ENCODE measurements at places on chromosomes 6 and 20.

GRCh38 chr20:10433623-10434466 is at the start of gene MKKS:
Gene MKKS (minus strand): TSS chr20:10434222. CDS start chr20:10413514, 20,708 bp downstream.
- DNase-seq: peak; percentile 80

DNA sequence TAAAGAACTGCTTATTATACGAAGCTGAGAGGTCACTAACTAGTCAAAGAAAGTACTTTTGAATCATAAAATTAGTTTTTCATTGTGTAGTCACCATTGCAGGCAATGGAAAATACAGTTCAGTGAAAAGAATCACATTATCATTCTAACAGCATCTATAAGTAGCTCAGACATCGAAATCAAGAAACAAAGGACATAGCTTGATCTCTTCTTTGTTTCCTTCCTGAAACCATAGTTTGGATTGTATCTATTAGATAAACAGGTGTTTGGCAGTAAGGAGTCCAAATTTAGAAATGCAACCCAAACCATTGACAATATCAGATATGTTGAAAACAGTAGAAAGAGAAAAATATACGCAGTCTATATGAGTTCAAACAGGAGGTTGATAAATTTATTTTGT is 697.3 kb downstream of the TFAP2A start:
- DNase-seq: no peak

- peak; percentile 56 for DNase-seq
Measured at GRCh38 chr6:44221291-44221960, 2.0 kb upstream of the SLC29A1 start.

DNA sequence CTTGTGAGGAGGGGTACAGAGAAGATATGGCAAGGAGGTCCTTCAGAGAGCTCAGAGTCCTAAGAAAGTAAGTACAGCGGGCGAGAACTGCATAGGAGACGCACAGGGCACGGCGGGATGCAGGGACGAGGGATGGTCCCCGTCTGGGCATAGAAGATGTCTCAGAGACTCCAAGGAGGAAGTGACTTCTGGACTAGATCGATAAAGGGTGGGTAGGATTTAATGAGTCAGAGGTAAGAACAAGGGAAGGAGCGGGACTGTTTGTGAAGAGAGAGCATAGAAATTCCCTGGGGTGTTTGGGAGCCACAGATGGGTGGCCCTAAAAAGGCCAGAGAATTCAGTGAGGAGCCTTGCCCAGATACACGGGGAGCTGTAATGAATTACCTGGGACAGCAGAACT is 69.1 kb downstream of the FAM120B start:
- DNase-seq: no peak

DNA sequence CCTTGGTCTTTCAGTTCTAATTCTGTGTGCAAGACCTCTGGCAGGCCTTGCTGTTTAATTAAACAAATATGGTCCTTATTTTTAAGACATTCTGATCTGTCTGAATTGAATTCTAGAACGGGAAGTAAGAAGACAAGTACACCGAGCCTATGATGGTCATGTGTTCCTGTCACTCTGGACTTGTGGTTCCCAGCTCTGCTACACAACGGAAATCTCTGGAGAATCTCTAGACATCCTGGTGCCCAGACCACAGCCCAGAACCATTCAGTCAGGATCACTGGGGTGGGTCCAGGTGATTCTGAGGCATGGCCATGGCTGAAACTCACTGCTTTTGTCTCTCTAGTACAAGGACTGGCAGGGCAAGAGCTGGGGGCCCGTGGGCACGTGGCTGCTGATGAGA is 15.9 kb upstream of the KCNK16 start:
- DNase-seq: no peak

DNA sequence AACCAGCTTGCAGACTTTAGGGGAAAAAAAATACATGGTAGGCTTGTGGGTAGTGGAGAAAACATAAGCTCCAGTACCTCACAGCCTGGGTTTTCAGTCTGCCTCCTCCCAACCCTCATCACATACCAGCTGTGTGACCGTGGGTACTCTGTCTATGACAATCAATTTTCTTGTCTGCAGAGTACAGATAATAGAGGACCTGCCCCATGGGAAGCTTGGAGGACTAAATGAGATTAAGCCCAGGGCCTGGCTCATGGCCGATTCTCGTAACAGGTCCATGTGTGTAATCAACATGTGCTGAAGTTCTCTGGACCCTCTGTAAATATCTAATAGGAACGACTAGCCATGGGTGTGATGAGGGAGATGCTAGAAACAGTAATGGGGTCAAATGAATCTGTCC is 34.0 kb downstream of the NT5E start:
- DNase-seq: no peak

DNA sequence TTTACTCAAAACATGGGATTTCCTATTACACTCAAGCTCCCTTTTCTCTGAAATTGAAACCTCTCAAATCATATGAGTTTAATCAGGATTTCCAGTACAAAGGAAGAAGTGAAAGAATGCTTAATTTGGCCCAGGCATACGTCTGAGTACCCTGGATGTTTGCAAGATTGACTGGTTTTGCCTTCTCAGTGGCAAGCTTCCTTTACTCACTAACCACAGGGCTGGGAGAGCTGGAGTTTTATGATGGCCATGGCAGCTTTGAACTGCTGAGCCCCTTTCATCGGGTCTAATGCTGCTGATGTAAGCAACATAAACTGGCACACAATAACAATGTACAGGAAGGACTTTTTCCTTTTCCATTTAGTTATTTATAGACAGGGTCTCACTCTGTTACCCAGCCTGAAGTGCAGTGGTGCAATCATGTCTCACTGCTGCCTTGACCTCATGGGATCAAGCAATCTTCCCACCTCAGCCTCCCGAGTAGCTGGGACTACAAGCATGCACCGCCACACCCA is 194.8 kb downstream of the SLC35F1 start:
- DNase-seq: no peak

DNA sequence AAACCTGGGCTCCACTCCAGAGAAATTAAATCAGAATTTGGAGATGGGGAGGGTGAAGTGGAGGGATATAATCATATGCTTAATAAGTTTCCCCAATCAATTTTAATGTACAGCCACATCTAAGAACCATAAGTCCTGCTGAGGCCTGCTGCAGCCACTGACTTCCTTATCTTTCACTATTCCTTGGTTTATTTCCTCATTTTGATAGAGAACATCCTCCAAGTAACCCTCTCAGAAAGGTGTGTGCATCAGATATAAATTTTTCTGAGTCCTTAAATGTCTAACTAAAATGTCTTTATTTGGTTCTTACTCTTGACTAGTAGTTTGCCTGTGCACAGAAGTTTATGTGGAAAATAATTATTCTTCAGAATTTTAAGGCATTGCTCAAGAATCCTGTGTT is 23.7 kb upstream of the SIRT5 start:
- DNase-seq: no peak

- no peak for DNase-seq
Measured at GRCh38 chr20:54162378-54163009, 11.3 kb downstream of the CYP24A1 start.

DNA sequence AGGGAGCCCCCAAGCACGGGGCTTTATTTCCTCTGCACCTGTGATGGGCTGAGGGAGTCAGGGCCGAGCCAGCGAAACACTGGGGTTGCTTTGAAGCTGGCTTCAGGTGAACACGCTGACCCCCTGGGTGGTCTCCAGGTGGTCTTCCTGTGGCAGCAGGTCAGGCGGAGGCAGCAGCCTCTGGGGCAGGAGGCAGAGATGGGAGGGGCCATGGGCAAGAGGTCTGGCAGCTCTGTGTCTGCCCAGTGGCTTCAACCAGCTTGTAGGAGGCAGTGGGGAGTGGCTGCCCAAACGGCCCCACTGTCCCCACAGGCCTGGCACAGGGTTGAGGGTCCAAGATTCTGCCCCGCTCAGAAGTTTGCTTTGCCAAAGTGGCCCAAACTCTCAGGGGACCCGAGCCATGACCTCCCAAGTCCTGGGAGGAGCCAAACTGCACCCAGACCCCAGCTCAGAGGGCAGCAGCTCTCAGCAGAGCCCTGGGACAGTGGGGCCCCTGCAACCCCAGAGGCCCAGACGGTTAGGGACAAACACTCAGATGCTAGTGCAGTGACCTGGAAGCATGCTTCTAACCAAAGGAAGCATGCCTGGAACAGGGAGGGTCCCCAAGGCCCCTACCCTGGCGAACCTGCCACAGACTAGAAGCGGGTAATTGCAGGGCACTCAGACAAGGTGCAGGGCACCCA is 15.3 kb downstream of the NTSR1 start:
- DNase-seq: no peak

GRCh38 chr6:168631564-168631963 is 190.6 kb downstream of the SMOC2 start:
- DNase-seq: no peak

- DNase-seq: no peak
Measured at GRCh38 chr6:43078691-43079090, 2.6 kb downstream of the PTK7 start.

DNA sequence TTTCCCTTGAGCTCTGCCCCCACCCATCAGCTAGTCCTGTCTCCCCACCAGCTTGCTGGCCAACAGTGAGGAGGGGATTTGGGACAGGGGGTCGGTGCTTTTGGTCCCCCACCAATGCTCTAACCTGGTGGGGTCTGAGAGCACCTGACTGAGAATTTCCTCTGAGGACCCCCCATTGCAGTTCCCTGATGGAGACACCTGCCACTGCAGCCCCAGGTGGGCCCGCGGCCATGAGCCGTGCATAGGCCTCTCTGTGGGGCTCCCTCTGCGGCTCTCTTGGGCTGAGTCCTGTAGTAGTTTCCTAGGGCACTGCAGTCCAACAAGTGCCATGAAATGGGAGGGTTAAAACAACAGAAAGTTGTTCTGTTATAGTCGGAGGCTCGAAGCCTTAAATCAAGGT is 172.2 kb upstream of the SNX9 start:
- DNase-seq: no peak

GRCh38 chr6:31042806-31043205 is 32.5 kb downstream of the MUC22 start:
- DNase-seq: no peak

- DNase-seq: peak; percentile 55
Measured at GRCh38 chr6:20403766-20404640, 2.3 kb downstream of the E2F3 start.

GRCh38 chr6:119129968-119130484 is 51.6 kb upstream of the FAM184A start:
- no peak for DNase-seq

GRCh38 chr6:159902620-159903019 is 11.8 kb downstream of the MAS1 start:
- no peak for DNase-seq

- DNase-seq: no peak
Measured at GRCh38 chr6:6409397-6410030, 89.1 kb upstream of the F13A1 start.

DNA sequence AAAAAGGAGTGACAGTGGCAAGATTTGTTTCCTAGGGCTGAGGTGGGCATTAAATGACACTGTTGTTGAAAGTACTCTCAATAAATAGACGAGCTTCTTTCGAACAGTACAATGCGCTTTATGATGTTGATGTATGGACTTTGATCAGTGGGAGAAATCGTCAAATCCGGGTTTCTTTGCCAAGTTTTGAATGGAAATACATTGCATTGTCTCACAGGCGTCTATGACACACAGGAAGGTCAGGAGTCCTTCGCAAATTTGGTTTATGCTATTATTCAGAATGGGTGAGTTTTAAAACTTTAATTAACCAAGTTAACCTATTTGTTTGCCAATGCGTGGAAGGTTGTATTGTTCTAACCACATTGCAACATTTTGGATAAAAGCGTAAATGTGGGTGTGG is 547.3 kb upstream of the SLC35B3 start:
- no peak for DNase-seq

GRCh38 chr6:160792708-160793107 is 90.7 kb downstream of the PLG start:
- no peak for DNase-seq

DNA sequence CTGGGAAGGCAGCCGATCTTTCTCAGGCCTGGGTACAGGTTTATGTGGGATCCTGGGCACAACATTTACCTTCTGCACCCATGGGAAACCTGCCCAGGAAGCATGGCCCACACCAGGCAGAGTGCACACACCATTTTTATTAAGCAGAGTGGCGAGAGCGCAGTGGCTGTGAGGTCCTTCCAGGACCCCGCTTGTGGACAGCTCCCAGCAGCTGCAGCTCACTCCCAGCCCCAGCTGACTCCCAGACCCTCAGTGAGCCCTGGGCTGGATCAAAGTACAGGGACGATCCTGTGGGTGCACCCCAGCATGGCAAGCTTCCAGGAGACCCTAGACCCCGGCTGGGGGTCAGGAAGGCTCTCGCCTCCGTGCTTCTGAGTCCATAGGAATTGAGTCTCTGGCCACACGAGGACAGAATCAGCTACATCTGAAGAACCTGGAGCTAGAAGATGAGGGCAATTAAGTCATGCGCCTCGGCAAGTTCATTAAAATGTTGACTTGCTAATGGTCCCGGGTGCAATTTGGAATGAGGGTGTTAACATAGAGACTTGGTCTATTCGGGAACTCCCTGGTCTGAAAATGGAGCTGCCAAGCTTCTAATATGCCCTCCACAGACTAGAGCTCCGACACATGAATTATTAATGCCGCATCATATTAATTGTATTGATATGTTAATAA is 65.4 kb upstream of the SLCO4A1 start:
- DNase-seq: no peak

DNA sequence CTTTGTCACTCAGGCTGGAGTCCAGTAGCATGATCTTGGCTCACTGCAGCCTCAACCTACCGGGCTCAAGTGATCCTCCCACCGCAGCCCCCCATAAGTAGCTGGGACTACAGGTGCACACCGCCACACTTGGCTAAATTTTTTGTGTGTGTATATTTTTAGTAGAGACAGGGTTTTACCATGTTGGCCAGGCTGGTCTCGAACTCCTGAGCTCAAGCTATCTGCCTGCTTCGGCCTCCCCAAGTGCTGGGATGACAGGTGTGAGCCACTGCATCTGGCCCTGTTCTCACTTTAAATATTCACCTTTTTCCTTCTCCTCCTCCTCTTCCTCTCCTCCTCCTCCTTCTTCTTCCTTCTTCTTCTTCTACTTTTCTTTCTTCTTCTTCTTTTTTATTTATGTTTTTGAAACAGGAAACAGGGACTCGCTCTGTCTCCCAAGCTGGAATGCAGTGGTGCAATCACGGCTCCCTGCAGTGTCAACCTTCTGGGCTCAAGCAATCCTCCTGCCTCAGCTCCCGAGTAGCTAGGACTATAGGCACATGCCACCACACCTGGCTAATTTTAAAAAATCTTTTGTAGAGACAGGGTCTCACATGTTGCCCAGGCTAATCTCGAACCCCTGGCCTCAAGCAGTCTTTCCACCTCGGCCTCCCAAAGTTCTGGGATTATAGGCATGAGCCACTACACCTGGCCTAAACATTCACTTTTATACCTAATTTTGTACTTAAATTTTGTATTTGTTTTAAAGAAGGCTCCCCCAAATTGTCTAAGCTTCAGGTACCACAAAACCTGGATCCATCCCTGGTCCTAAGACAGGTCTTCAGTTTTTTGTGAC is 47.2 kb upstream of the NCOA3 start:
- DNase-seq: no peak

- no peak for DNase-seq
Measured at GRCh38 chr20:23289249-23289648, 61.3 kb upstream of the NXT1 start.

DNA sequence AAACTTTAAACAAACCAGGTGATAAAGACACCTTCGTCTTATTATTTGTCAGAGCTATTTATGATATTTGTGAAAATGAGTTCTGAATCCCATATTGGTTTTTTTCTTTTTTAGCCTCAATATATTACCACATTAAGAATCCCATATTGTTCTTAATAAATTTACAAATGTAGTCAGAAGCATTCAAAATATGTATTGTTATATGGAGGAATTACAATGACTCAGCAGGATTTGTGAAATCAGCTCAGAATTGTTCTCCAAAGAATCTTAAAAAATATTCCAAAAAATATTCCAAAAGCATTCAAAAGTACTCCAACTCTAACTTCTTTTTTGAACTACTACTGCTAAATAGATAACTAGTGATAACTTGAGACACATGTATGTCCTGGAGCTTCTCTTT is 6.5 kb upstream of the ZNF343 start:
- DNase-seq: no peak

Measured in activated T-helper 1 cell treated with Interleukin-2 at 50 U/mL for 16 hours (primary cell).